CD4-positive, alpha-beta T cell treated with Interleukin-6 at 100 ng/mL for 8 hours (primary cell): ENCODE measurements at places on chromosomes 2 and 18.

DNA sequence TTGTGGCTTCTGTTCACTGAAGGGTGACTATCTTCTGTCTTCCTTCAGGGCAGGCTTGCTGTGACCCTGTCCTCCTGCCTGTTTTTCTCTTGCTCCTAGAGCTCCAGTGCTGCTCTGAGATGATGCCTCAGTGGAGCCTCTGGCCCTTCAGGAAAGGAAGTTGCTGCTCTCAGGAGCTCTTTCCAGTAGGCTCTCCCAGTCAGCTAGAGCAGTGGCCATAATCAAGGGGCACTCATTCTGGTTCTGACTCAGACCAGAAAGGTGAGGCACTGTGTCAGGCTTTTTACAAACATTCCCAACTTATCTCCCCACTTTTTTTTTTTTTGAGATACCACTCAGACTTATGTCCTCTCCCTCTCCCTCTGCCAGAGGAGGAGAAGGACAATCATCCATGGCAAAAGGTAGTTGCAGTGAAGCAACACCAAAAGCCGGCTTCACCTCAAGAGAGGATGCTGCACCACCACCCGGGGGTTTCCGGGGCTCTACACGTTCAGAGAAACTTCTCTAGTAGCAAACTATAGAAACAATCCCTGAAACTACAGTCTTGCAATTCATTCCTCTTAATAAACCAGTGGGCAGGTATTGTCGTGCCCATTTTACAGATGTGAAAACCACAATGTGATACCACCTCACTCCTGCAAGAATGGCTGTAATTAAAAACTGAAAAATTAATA is 115.4 kb downstream of the ACTR3 start:
- no peak for DNase-seq

- no peak for DNase-seq
These were observed 26.9 kb upstream of the DARS1 start for GRCh38 chr2:136012315-136012714.

DNA sequence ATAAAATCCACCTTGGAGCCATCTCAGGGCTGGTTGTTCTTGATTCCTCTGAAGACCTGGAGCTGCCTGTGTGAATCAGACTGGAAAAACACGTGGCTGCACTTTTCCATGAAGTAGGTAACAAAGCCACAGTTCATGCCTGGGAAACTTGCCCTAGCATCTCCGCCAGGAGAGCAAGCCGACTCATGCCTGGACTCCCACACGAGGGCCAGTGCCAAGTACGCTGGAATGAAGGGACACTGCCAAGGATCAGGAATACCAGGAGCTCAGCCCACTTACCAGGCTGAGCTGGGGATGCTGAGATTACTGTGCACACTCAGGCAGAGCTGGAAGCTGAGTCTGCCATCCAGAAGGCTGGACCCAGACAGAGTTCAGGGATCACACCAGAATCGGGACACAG is 10.9 kb upstream of the FHL2 start:
- no peak for DNase-seq

- no peak for DNase-seq
These were observed 272.8 kb downstream of the TWIST2 start for GRCh38 chr2:239120664-239121063.

DNA sequence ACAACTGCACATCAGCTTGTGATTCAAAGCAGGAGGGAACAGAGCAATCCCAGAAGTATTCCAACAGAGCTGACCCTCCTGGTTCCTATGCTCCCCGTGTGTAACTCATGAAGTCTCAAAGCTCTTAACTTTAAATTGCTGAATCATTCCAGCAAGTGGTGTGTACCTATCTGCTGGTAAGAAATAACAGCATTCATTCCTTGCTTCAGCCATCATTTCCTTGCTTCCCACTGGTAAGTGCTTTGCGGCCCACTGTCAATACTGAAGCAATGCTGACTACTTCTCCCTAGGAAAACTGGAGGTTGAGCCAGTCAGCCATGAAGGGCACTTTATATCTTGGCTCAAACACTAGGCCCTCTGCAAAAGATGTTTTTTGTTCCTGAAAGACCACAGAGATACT is 222.4 kb downstream of the EXOC6B start:
- no peak for DNase-seq

- DNase-seq, result no peak
These were observed 662.3 kb downstream of the SATB2 start for GRCh38 chr2:198795419-198795818.

- no peak for DNase-seq
These were observed 343.2 kb downstream of the EIPR1 start for GRCh38 chr2:3034396-3034795.

- DNase-seq, result no peak
These were observed 15.8 kb downstream of the LCT start for GRCh38 chr2:135821190-135821589.

- DNase-seq, result no peak
These were observed 153.3 kb upstream of the RAB12 start for GRCh38 chr18:8455661-8456614.

GRCh38 chr18:60809937-60810336 is 437.4 kb upstream of the MC4R start:
- no peak for DNase-seq

DNA sequence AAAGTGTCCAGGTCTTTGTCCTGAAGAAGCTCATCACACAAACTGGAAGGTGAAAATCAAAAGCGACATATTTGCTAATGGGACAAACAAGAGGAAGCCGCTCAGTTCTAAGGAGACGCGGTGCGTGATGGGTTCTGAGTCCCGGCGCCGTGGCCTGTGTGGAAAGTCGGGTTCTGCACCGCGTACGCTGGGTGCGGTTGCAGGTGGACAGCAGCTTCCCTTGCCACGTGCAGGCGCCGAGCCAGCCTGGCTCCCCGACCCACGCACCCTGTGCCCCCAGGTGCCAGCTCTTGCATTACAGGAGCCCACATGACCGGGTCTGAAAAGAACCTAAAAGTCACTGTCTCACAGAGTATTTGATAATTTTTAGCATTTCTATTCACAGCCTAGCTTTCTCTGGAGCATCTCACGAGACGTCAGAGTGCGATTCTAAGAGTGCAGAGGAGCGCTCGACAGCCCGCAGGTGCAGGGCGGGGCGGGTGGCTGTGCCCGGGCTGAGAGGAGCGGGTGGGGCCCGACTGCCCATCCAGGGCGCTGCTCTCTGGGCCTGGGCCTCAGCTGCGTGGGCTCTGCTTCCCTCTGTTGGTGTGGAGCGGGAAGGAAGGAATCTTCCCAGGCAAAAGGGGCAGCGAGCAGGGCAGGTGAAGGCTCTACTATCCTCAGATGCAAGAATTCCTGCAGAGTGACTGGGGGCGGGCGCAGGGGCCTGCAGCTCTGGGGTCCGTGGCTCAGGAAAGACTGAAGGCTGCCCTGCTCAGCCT is 39.4 kb downstream of the MYT1L start:
- no peak for DNase-seq

GRCh38 chr2:240963065-240963867 is 35.2 kb upstream of the SNED1 start:
- no peak for DNase-seq

DNA sequence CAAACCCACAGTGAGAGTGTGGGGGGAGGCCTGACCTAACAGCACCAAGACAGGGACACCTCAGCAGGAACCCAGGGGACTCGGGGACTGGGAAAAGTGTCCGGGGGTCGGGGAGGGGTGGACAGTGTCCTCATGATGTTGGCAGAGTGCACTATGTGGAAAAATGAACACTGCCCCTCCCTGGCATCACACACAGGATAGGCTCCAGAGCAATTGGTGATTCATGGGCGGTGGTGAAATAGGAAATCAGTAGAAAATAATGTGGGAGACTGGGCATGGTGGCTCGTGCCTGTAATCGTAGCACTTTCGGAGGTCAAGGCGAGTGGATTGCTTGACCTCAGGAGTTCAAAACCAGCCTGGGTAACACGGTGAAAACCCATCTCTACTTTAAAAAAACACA is 3.6 kb upstream of the ANO7 start:
- no peak for DNase-seq

- DNase-seq, result no peak
These were observed 173.0 kb downstream of the DDX1 start for GRCh38 chr2:15764683-15765011.

DNA sequence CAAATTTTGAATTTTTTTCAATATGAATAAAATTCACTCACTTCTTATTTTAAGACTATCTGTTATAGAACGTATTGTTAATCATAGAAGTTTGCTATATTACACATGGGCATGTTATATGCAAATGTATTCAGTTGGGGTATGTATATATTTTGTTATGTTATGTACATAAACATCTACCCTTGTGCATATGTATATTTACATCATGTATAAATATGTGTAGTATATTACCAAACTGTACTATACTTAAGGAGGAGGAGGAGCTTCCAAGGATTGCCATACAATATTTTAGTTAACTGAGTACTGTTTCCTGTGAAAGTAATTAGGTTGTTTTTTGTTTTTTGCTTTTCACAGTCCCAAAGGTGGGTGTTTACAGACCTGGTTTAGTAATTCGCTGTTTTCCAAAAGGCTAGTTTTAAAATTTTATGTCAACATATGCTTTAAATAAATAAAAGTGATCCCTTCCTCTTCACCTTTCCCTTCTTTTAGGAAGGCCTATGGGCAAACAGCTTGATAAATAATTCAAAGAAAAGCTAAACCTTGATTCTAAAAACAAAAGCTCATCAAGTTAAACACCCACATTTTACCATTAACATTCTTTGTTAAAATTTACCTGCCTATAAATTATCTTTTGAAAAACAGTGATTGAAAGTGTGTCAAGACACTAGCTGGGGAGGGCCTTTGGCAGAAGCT is 12.9 kb upstream of the POU3F3 start:
- no peak for DNase-seq

DNA sequence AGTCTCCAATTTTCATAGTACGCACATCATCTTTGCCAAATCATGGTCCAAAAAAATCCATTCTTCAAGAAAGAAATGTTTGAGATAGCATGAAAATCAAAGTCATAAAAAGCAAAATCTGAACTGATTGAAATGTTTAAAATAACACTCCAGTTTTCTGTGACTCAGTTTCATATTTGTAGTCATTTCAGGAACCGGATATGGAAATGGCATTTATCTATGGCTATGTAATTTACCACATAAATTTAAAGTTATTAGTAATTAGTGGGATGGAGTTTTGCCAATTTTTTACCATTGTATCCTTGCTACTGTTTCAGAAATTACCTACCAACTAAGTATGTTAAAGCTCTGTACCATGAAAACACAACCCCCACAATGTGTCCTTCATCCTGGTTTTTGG is 456.6 kb upstream of the ACVR2A start:
- no peak for DNase-seq

DNA sequence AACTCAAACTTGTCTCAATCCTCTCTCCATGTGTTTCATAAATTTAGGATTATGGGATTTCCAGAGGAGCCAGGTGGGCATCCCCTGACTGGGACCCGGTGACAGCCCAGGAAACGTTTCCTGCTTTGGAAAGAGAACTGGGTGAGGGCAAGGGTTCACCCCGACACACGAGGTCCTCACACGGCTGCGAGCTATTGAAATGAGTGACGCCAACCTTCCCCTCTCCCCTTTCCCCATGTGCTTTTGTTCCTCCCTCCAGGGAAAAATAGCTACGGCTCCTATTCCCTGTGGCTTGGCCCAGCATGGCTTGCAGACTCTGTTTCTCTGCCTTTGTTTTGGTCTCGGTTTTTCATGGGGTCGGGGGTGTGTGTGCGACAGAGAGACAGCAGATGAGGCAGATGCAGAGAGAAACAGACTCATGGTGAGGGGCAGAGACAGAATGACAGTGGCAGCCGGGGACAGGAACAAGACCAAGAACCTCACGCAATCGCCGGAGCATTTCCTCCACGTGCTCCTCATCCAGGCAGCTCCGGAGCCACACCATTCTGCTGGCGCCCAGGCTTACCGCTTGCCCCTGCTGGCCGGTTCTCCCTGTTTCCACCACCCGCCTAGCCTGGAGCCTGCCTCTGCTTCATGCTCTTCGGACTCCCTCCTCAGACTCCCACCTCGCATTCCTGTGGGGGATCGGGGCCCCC is 238.5 kb downstream of the DYSF start:
- DNase-seq, result no peak

DNA sequence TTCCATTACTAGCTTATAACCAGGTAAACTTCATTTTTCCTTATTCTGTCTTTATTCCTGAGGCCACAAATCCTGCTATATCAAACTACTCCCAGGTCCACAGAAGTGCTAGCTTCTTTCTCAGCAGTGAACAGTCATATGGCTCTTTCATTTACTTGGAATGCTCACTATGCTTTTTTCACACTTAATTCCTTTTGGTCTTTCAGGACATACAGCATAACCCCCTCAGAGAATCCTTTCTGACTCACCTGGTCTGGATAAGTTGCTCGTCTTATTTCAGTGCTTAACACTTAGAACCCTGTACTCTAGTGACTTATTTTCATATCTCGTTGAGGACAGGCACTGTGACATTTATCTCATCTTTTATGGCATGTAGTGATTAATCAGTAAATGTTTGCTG is 325.0 kb upstream of the UBE2E3 start:
- DNase-seq, result no peak

- no peak for DNase-seq
These were observed 63.3 kb downstream of the SUCLG1 start for GRCh38 chr2:84395820-84396219.

DNA sequence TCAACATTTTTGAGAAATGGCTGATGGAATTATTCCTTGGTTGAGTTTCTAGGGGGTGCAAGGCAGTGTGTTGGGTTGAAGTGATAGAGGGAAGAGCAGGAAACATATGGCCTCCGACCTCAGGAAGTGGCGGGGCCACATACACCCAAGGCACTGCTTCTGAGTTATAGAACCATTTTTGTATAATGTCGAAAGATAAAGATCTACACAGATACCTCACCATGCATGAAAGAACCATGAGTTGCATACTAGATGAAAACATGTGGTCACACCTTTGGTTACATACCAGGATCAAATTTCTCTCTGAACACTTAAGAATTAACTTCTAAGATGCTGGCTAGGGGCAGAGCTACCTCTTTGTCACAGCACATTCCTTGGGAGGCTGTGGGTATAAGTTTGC is 23.2 kb downstream of the LAMA3 start:
- peak; percentile 12 for DNase-seq

DNA sequence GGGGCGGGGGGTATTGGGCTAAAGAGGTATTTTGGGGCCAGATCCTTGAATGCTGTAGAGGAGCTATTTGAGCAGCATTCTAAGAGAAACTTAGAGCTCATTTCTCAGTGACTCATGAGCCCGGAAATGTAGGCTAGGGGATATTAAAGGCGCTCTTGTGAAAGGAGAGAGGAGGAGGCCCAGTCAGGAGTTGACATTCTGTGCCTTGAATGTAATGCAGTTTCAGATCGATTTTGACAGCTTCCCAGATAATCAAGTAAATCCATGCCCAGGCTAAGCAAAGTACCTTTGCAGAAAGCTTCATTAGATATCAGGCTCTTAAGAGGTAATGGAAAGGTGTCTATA is 1.5 kb downstream of the CAB39 start:
- peak; percentile 68 for DNase-seq

GRCh38 chr2:106359512-106359911 is 108.7 kb downstream of the RGPD3 start:
- DNase-seq, result no peak

GRCh38 chr18:10475276-10475653 is 20.8 kb downstream of the APCDD1 start:
- DNase-seq, result no peak
